Mesenteric fat pad (tissue), 1 donor: ENCODE measurements at places on chromosomes 11 and 22. TPM values are rescaled to one million over a fixed set of nuclear protein-coding genes. Genes with fewer than 3 reads are reported as not detected.

The SLC29A2 gene
- total RNA-seq, result 5.9 TPM

The CARD18 gene
- not detected for total RNA-seq

The TNNT3 gene
- total RNA-seq, result 22.9 TPM

The OR51B5 gene
- not detected for total RNA-seq

The MS4A2 gene
- total RNA-seq, result 1.1 TPM
